Activated naive CD4-positive, alpha-beta T cell treated with anti-CD3 and anti-CD28 coated beads, Interleukin-2, amount 50 U/mL, for 16 hours (primary cell): ENCODE measurements at places on chromosomes 6 and 20.

GRCh38 chr6:70669133-70669532 is 1.4 kb downstream of the SMAP1 start:
- no peak for DNase-seq

GRCh38 chr6:84027340-84028181 is 6.0 kb upstream of the MRAP2 start:
- DNase-seq, result no peak

DNA sequence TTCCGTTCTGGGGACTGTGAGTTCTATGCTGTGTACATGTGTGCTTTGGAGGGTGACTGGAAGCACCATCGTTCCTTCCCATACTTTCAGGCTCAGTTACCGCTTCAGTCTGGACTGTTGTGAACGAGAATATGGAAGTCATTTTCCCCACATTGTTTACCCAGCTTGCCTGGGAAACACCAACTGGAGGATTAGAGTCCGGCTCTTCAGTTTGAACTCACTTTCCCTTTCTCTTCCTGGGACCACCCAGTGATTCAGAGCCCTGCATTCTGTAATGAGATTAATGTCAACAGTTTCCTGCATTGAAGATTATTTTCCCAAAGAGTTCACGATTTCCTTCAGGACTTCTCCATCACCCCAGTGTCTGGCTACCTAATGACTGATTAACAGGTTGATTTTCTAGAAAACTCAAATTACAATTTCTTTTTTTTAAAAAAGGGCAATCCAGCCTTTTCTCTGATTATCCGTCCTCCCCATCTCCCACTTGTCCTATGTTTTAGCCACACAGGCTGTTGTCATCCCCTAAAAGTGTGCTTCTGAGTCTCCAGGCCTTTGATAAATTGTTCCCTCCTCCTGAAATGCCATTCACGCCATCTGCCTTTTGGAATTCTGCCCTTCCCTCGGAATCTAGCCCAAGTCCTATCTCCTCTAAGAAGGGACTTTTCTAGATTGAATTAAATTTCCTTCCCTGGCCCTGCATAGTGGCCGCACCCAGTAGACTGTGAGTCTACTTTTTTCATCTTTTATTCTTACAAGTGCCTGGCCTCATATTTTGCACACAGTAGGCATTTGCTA is 3.3 kb upstream of the TAGAP start:
- DNase-seq, result no peak

DNA sequence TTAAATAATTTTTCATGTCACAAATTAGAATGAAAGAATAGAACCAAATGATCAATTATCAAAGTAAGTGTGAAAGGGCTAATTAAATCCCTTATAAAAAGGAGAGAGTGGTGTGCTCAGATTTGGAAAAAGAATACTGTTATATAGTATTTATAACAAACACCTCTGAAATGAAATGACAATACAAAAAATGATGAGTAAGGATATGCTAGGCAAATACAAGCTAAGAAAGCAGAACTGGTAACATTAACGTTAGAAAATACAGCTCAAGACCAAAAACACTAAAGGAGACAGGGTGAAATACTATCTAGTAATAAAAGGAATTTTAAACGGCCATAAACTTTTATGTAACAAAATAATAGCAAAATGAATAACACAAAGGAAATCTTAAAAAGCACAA is 324.2 kb upstream of the RUNX2 start:
- no peak for DNase-seq

DNA sequence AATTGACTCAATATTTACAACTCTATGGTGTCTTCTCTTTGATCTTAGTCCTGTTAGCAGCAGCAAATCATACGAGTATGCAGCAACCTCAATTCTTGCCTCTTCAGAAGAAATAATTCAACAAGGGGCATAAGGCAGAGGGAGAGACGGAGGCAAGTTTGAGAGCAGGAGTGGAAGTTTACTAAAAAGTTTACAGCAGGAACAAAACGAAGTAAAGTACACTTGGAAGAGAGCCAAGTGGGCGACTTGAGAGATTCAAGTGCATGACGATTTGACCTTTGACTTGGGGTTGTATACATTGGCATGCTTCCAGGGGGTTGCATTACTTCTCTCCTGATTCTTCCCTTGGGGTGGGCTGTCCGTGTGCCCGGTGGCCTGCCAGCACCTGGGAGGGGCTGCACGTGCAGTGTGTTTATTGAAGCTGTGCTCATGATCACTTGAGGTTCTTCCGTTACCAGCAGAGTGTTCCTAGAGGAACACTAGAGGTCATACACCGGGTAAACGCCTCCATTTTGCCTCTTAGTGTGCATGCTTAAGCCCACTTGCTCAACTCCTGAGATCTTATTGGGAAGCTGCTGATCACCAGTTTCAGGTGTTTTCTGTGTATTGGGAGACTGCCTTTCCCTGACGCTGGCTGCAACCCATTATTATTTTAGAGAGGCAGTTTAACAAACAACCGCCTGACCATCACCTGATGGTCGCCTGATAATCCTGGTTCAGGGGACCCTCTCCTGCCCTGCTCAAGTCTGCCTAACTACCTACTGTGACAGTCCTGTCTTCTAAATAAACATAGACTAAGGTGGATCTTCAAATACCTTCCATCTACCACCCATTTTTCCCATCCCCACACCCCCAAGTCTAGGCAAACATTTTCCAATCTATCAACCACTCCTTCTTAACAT is 172.4 kb upstream of the MYLIP start:
- DNase-seq, result no peak

DNA sequence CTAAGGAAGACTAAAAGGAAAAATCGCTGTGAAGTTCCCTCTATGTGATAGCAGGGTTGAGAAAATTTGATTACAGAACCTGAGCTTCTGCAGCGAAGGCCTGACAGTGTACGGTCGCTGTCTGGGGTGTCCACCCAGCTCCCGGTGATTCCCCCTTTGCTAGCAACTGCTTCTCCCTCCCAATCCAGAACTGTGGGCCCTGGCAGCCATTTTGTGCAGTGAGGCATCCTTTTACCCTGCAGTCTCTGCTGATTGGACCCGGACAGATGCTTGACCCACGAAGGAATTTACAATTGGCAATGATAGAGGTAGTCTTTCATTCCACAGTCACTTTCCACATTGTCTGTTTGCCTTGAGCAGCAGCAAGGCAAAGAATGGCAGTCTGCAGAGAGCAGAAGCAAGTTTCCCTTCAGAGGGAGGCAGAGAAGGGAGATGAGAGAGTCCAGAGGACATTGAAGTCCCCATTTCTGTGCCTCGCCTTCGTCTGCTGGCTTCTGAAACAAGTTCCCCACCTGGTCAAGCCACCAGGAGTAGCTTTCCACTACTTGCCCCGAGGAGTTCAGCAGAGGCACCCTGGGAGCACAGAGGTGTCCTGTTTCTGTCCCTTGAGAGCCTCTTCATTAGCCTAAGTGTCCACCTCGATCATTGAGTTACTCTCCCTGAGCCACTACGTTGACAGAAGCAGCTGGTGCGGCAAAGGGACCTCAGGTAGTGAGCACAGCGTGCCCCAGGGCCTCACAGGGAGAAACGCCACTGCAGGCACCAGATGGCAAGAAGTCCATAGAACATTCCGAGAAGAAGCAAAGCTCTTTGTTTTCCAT is 370.3 kb downstream of the NRN1 start:
- DNase-seq, result no peak

DNA sequence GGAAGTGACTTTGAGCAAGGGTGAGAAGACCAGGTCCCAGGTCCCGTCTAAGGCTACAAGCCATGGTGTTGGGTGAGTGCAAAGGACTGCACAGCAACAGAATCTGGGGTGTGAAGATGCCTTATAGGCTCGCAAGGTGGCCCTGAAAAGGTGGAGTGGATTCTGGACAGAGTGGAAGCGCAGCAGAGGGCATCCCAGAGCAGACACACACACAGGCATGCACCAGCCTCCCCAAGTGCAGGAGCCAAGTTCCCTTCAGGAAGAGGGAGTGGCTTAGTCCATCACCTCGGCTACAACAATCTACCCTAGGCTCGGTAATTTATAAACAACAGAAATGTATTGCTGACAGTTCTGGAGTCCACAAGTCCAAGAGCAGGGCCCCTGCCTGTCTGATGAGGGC is 180.1 kb upstream of the PDE10A start:
- DNase-seq, result no peak

DNA sequence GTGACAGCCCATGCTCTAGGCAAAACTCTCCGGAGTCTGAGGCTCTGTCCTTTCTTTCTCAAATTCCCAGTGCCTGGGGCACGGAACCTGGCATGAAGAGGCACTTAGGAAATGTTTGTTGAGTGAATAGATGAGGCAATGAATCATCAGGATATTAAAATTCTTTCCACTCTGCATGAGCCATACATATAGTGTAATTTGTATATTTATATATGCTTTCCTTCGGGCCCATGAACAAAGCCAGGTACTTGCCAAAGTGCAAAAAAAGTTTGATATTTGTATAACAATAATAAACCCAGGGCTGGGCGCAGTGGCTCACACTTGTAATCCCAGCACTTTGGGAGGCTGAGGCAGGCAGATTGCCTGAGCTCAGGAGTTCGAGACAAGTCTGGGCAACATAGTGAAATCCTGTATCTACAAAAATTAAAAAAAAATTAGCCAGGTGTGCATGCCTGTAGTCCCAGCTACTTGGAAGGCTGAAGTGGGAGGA is 212.3 kb upstream of the ZNF217 start:
- DNase-seq, result no peak

- no peak for DNase-seq
Measured at GRCh38 chr6:151630991-151631655, 137.3 kb downstream of the CCDC170 start.

DNA sequence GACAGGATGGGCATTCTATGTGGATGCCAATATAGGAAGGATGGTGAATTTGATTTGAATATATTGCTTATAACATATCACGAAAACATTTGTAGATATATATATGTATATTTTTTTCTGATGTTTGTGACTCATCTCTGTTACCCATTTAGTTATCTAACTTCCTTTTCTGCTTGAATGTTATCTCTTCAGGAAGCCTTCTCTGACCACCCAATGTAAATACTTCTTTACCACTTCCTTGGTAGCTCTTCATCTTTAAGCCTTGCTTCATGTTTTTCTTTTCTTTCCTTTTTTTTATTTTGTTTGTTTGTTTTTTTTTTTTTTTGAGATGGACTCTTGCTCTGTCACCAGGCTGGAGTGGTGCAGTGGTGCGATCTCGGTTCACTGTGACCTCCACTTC is 260.5 kb upstream of the EPHA7 start:
- DNase-seq, result no peak

- no peak for DNase-seq
Measured at GRCh38 chr6:56652994-56653393, 10.3 kb upstream of the DST start.

GRCh38 chr6:134752445-134752844 is 197.5 kb downstream of the ALDH8A1 start:
- no peak for DNase-seq

GRCh38 chr6:145609521-145609920 is 125.8 kb downstream of the EPM2A start:
- DNase-seq, result no peak

DNA sequence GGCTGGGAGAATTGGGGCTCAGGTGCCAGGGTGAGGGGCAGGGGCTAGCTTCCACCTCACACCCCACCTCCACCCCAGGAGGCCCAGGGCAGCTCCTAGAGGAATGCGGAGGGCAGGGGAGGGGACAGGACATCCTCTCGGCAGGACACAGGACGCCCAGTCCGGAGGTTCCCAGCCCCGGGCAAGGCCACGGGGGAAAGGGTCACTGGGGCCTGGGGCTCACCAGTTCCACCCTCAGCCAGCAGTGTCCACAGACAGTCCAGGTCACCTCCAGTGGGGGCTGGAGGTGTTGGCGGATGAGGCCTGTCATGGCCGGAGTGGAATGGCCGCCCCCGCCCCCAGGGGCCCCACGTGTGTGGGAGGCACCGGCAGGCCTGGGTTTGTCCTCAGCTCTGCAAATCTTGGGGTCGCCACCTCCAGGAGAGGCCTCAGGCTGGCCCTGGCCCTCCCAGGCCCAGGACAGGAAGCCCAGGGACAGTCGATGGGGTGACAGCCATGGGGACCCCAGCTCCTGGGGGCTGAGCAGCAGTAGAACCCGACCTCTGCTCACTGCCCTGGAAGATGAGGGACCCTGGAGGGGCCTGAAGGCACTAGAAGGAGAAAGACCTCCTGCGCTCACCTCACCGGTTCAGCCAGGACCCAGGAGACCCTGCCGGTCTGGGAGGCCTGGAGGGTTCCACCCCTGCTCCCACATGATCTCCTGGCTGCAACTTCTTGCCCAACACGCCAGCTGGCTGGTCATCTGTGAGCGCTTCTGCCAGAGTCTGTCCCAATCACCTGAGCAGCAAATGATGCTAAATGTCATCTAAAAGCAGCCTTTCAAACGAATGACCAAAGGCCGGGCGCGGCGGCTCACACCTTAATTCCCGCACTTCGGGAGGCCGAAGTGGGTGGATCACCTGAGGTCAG is 13.0 kb upstream of the ABHD16B start:
- DNase-seq, result no peak

- no peak for DNase-seq
Measured at GRCh38 chr20:61588411-61589385, 336.6 kb downstream of the CDH4 start.

- no peak for DNase-seq
Measured at GRCh38 chr20:41621421-41621820, 3.2 kb upstream of the CHD6 start.

GRCh38 chr6:154733183-154733625 is at the start of gene SCAF8:
TSS of gene SCAF8 (plus strand) at chr6:154733416. CDS start at chr6:154733901, 485 bp downstream.
- DNase-seq, result peak; percentile 85

- DNase-seq, result no peak
Measured at GRCh38 chr20:59723607-59724456, 119.5 kb downstream of the PHACTR3 start.

DNA sequence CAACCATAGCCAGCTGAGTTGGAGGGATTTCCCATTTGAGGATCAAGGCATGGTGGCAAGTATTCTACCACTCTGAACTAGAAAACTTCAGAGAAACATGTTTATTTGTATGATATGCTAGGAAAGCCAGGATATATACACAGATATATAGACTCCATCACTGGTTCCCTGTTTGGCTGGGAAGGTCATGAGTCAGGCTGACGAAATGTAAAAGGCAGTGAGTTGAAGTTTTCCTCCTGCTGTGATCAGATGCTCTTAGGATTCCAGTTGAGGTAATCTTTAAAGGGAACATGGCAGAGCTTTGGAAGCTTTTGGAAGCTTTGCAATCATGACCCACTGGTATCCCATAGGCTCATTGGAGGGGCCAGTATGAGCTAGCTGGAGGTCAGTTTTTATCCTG is 1369.1 kb downstream of the EPHA7 start:
- DNase-seq, result no peak

GRCh38 chr6:62371453-62372210 is 85.6 kb upstream of the KHDRBS2 start:
- DNase-seq, result no peak

GRCh38 chr6:106564476-106564875 is 64.8 kb downstream of the RTN4IP1 start:
- DNase-seq, result no peak
